ENCODE measurements at places on chromosomes 5 and 9. TPM values are rescaled to one million over a fixed set of nuclear protein-coding genes. Genes with fewer than 3 reads are reported as not detected.

The GARNL3 gene
- total RNA-seq, result 35.3 TPM

The PCDHAC2 gene
- 1.1 TPM for total RNA-seq

The SURF1 gene
- 65.6 TPM for total RNA-seq

The PCDHA1 gene
- total RNA-seq, result 0.14 TPM

The ZCCHC7 gene
- total RNA-seq, result 20.8 TPM

The CTXN3 gene
- not detected for total RNA-seq

The IFNA13 gene
- not detected for total RNA-seq

The PCSK1 gene
- 5.9 TPM for total RNA-seq

The TEX10 gene
- total RNA-seq, result 12.0 TPM

The SPARC gene
- total RNA-seq, result 814 TPM

- H3K27ac ChIP-seq, result no peak overlapping the region
- no peaks in the 10 kb centered on the region for H3K4me1 ChIP-seq
- no peak for DNase-seq
Measured at GRCh38 chr9:36928210-36928609, 105.9 kb downstream of the PAX5 start.

GRCh38 chr5:66209794-66210193, 65.7 kb downstream of the SREK1 start:
- no peak overlapping the region for H3K27ac ChIP-seq
- H3K4me1 ChIP-seq, result no peaks in the 10 kb centered on the region
- no peaks in the 10 kb centered on the region for H3K27me3 ChIP-seq

- no peaks in the 10 kb centered on the region for H3K27me3 ChIP-seq
- H3K4me1 ChIP-seq, result no peaks in the 10 kb centered on the region
- no peak overlapping the region for H3K27ac ChIP-seq
- no peak overlapping the region for H3K4me3 ChIP-seq
- no peaks in the 10 kb centered on the region for H3K36me3 ChIP-seq
Measured at GRCh38 chr5:17182494-17182893, 34.9 kb upstream of the BASP1 start.

DNA sequence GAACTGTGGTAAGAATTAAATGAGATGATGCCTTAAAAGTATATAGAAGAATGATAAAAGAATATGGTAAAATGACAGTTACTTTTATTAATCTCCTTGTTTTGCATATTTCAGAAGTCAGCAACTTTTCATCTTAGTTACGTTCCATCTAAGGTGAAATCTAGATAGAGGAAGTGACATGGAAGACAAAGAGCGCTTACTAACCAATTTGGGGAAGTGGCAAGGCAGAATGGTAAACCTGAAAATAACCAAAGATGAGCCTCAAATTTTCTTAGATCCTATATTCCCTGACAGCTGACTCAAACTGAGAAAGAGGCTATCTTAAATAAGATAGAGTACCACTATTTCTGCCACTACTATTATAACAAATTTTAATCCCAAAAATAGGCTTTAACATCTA, 52.5 kb downstream of the FGF10 start:
- H3K4me1 ChIP-seq, result no peaks in the 10 kb centered on the region
- no peaks in the 10 kb centered on the region for H3K27me3 ChIP-seq
- no peak overlapping the region for H3K27ac ChIP-seq
- no peaks in the 10 kb centered on the region for H3K36me3 ChIP-seq
- no peak overlapping the region for H3K4me3 ChIP-seq

- no peak overlapping the region for H3K27ac ChIP-seq
- H3K36me3 ChIP-seq, result no peaks in the 10 kb centered on the region
- no peaks in the 10 kb centered on the region for H3K4me1 ChIP-seq
Measured at GRCh38 chr5:87539839-87540238, 127.1 kb upstream of the CCNH start.

GRCh38 chr5:139650031-139650688, 2.0 kb downstream of the CXXC5 start:
- no peaks in the 10 kb centered on the region for H3K27me3 ChIP-seq
- H3K27ac ChIP-seq, result peak overlapping the region; percentile 92
- H3K36me3 ChIP-seq, result no peaks in the 10 kb centered on the region
- no peak for DNase-seq
- H3K4me1 ChIP-seq, result peaks cover 63% of the 10 kb centered on the region
- H3K4me3 ChIP-seq, result peak overlapping the region; percentile 99

- DNase-seq, result no peak
- no peak overlapping the region for H3K4me3 ChIP-seq
- no peaks in the 10 kb centered on the region for H3K36me3 ChIP-seq
- H3K27me3 ChIP-seq, result no peaks in the 10 kb centered on the region
Measured at GRCh38 chr9:76894198-76894597, 11.7 kb downstream of the PRUNE2 start.

DNA sequence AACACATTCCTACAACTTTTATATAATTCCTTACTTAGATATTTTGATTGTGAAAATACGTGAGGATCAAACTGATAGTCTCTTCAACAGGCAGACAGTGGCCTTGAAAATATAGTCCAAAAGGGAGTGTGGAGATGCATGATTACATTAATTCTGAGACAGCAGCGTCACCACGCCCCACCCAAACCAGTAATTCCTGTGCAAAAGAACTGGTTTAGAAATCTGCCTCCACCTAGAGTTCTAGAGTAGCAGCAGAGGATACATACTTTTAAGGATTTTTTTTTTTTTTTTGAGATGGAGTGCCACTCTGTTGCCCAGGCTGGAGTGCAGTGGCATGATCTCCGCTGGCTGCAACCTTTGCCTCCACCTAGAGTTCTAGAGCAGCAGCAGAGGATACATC, 1.6 kb upstream of the TUT7 start:
- H3K4me1 ChIP-seq, result peaks cover 34% of the 10 kb centered on the region
- H3K27ac ChIP-seq, result no peak overlapping the region
- no peaks in the 10 kb centered on the region for H3K27me3 ChIP-seq
- no peak for DNase-seq
- H3K36me3 ChIP-seq, result no peaks in the 10 kb centered on the region
- H3K4me3 ChIP-seq, result no peak overlapping the region

- no peaks in the 10 kb centered on the region for H3K27me3 ChIP-seq
- H3K36me3 ChIP-seq, result no peaks in the 10 kb centered on the region
- no peak for DNase-seq
- H3K4me3 ChIP-seq, result no peak overlapping the region
- no peak overlapping the region for H3K27ac ChIP-seq
Measured at GRCh38 chr5:126338635-126339034, 84.6 kb upstream of the GRAMD2B start.

DNA sequence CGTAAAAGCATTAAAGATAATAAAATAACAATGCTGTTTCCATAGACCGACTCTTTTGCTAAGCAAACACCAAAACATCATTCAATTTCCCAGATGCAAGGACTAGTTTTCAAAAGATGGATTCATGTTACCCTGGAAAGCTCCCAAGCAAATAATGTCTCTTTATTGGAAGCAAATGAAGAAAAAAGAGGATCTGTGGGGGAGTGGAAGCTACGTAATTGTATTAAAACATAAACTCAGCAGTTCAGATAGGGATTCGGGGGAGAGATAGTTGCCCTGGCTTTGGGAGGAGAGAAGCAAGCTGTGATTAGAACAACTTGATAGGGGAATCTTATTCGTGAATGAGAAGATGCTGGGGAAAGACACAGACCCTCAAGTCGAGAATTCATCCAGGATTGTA, 491.0 kb upstream of the CLINT1 start:
- no peak overlapping the region for H3K27ac ChIP-seq
- no peaks in the 10 kb centered on the region for H3K27me3 ChIP-seq
- no peaks in the 10 kb centered on the region for H3K4me1 ChIP-seq
- DNase-seq, result no peak
- H3K36me3 ChIP-seq, result no peaks in the 10 kb centered on the region
- H3K4me3 ChIP-seq, result no peak overlapping the region

DNA sequence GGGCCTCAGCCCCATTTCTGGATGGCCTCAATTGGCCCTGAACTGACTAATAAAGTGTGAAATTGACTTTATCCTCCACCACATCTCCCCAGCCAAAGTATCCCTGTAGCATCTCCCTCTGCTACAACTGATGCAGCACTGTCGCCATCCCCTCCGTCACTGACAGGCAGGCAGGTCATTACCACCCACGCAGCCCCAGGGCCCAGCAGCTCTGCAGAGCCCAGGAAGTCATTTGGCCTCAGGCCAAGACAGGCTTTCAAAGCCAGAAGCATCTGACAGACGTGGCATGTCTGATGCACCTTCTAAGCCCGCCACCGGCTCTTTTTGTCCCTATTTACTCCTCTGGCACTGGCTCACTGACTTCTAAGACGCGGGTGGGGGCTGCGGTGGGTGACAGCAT, 65.3 kb downstream of the ARHGEF37 start:
- no peaks in the 10 kb centered on the region for H3K36me3 ChIP-seq
- no peaks in the 10 kb centered on the region for H3K4me1 ChIP-seq
- peak overlapping the region; percentile 34 for H3K27ac ChIP-seq

DNA sequence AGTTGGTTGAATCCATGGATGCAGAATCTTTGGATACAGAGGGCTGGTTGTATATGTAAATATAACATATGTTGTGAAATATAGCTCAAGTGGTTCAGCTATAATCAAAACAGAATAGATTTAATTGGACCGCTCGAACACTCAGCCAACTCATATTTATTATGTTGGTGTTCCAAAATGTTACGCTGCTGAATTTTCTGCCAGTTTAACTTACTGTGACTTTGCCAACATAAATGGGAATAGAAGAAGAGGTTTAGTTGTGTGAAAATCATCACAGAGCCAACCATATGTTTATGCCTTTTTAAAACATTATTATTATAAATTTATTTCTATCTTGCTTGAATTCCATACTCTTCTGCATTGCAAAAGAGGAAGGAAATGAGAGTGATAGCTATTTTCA, 178.2 kb upstream of the FBXL7 start:
- H3K4me1 ChIP-seq, result no peaks in the 10 kb centered on the region
- H3K27ac ChIP-seq, result no peak overlapping the region
- no peaks in the 10 kb centered on the region for H3K27me3 ChIP-seq
- H3K4me3 ChIP-seq, result no peak overlapping the region

GRCh38 chr9:96150324-96151227, 151.4 kb downstream of the HSD17B3 start:
- H3K36me3 ChIP-seq, result no peaks in the 10 kb centered on the region
- no peak overlapping the region for H3K27ac ChIP-seq
- no peaks in the 10 kb centered on the region for H3K27me3 ChIP-seq
- no peaks in the 10 kb centered on the region for H3K4me1 ChIP-seq
- H3K4me3 ChIP-seq, result no peak overlapping the region
- DNase-seq, result no peak

- H3K36me3 ChIP-seq, result no peaks in the 10 kb centered on the region
- no peak overlapping the region for H3K4me3 ChIP-seq
- H3K27ac ChIP-seq, result peak overlapping the region; percentile 70
- H3K4me1 ChIP-seq, result peaks cover 83% of the 10 kb centered on the region
- no peak for DNase-seq
Measured at GRCh38 chr9:127562841-127563401, 49.2 kb upstream of the STXBP1 start.

- H3K27me3 ChIP-seq, result no peaks in the 10 kb centered on the region
- no peak overlapping the region for H3K4me3 ChIP-seq
- H3K4me1 ChIP-seq, result no peaks in the 10 kb centered on the region
Measured at GRCh38 chr9:100445161-100445902, 18.4 kb downstream of the MSANTD3 start.

DNA sequence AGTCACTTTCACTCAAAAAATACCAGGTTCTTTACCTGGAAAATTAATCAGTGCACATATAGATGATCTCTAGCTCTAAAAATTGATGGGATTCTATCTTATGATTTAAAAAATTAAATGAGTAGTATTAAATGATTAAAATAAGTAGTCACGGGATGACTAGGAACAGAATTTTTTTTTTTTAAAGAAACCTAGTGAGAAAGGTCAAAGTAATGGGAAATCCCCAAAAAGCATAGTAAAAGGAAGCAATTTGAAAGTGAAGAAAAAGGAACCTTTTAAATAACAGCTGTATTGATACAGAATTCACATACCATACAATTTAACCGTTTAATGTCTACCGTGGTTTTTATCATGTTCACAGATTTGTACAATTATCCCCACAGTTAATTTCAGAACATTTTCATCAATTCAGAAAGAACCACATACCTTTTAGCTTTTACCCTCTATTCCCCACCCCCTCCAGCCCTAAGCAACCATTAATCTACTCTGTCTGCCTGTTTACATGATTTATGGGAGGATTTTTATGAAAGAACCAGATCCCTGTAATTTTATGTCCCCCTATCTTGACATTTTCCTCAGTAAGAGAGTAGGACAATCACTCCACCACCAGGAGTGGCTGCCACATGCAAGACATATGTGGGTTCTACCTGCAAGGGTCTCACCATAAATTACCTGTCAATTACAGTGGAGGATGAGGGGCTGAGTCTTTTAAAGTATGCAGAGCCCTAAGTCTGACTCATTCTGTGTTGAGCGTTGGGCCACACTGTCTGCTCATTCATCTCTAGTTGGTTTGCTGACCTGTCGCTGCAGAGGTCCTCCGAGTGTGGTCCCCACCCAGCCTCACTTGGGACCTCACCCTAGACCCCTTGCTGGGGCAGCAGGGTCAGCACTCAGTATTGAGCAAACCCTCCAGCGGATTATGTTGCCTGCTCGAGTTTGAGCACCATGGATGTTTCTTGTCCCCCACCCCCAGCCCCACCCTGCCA, 16.0 kb downstream of the ANKRD33B start:
- DNase-seq, result no peak
- peaks cover 6% of the 10 kb centered on the region for H3K27me3 ChIP-seq
- H3K36me3 ChIP-seq, result no peaks in the 10 kb centered on the region
- H3K4me3 ChIP-seq, result no peak overlapping the region
- no peak overlapping the region for H3K27ac ChIP-seq
- H3K4me1 ChIP-seq, result no peaks in the 10 kb centered on the region

- H3K27ac ChIP-seq, result no peak overlapping the region
- H3K4me1 ChIP-seq, result peaks cover 3% of the 10 kb centered on the region
- H3K4me3 ChIP-seq, result no peak overlapping the region
- no peaks in the 10 kb centered on the region for H3K36me3 ChIP-seq
Measured at GRCh38 chr5:56896763-56897162, 12.6 kb upstream of the SETD9 start.

- H3K27ac ChIP-seq, result no peak overlapping the region
- no peaks in the 10 kb centered on the region for H3K27me3 ChIP-seq
- H3K4me1 ChIP-seq, result peaks cover 18% of the 10 kb centered on the region
- H3K4me3 ChIP-seq, result no peak overlapping the region
Measured at GRCh38 chr9:129574911-129575585, 45.9 kb downstream of the C9orf50 start.

GRCh38 chr5:10317825-10318682, 10.4 kb upstream of the CMBL start:
- H3K27me3 ChIP-seq, result no peaks in the 10 kb centered on the region
- H3K36me3 ChIP-seq, result no peaks in the 10 kb centered on the region
- no peak overlapping the region for H3K27ac ChIP-seq
- no peak for DNase-seq

DNA sequence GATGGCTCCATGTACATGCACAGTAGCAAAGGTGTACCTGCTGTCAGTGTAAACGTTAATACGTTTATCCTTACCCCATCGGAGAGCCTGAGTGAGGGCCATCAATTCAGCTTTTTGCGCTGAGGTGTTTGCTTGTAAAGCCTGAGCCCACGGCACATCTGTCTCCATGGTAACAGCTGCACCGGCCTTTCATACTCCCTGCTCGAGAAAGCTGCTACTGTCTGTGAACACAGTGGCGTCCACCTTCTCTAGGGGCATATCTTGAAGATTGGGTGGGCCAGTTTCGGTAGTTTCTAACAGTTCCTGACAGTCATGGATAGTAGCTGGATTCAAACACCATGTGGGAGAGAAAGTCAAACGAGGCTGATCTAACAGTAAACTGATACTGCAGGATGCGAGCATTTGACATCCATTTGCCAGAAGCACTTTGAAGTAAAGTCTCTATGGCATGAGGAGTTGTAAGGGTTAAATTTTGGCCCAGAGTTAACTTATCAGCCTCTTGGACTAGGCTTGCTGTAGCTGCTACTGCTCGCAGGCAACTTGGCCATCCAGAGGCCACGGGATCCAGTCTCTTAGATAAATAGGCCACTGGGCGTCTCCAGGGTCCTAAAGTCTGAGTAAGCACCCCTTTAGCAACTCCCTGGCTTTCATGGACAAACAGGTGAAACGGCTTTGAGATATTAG, 21.0 kb upstream of the RHOBTB3 start:
- DNase-seq, result peak; percentile 64
- peak overlapping the region; percentile 13 for H3K27ac ChIP-seq
- H3K4me1 ChIP-seq, result peaks cover 5% of the 10 kb centered on the region
- no peak overlapping the region for H3K4me3 ChIP-seq
- H3K36me3 ChIP-seq, result no peaks in the 10 kb centered on the region

All from adrenal gland (tissue), 19 donors.